Left lung (tissue), 14 donors: ENCODE measurements at places on chromosomes 12 and 14. TPM values are rescaled to one million over a fixed set of nuclear protein-coding genes. Genes with fewer than 3 reads are reported as not detected.

Gene OAS3
- 47.5 TPM for total RNA-seq

Gene SLC5A8
- total RNA-seq = 1.0 TPM

Gene PLEKHD1
- 0.61 TPM for total RNA-seq

Gene WDHD1
- total RNA-seq = 8.6 TPM

Gene ABHD4
- total RNA-seq = 51.0 TPM

DNA sequence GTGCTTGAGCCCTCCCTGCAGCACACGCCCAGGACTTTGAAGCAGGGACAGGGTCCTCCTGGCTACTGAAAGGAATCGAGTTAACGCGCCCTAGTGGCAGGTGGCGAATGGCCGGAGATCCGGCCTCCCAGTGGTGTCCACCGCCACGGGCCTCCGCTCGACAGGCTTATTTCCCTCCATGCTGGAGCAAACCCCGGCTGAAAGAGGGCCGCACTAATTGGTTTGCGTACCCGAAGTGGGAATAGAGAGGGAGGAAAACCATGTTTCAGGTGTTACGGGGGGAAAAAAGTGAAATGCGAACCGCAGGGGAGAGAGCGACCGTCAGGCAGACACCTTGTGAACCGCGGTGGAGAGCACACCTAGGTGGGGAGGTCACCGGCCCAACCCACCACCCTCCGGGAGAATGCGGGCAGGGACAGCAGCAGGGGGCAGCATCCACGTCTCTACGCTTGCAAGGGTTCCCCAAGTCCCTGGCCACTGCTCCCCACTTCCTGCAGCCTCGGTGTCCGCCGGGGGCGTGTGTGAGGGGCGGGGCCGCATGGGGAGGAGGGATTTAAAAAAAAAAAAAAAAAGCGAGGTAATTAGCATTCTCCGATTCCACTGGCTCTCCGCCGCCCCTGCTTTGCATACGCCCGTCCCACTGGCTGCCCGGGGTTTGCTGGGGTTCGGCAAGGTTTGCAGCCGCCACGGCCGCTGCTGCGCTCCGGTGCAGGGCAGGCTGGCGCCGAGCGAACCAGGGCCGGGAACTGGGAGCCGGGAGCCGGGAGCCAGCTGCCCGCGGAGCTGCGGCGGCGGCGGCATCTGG lies 224.6 kb upstream of the CRY1 start:
- DNase-seq = peak; percentile 94

GRCh38 chr12:118140825-118141224 lies 4.9 kb downstream of the PEBP1 start:
- DNase-seq = no peak

GRCh38 chr14:69680297-69680696 lies 68.9 kb downstream of the SUSD6 start:
- DNase-seq = no peak

GRCh38 chr12:15206831-15207389 lies 14.3 kb downstream of the RERG start:
- DNase-seq = no peak

GRCh38 chr14:43362586-43362985 lies 1144.5 kb downstream of the FSCB start:
- no peak for DNase-seq

- no peak for DNase-seq
Measured at GRCh38 chr12:93221841-93222240, 155.9 kb upstream of the NUDT4 start.

GRCh38 chr14:94624537-94625352 lies 12.6 kb downstream of the SERPINA3 start:
- DNase-seq = no peak

DNA sequence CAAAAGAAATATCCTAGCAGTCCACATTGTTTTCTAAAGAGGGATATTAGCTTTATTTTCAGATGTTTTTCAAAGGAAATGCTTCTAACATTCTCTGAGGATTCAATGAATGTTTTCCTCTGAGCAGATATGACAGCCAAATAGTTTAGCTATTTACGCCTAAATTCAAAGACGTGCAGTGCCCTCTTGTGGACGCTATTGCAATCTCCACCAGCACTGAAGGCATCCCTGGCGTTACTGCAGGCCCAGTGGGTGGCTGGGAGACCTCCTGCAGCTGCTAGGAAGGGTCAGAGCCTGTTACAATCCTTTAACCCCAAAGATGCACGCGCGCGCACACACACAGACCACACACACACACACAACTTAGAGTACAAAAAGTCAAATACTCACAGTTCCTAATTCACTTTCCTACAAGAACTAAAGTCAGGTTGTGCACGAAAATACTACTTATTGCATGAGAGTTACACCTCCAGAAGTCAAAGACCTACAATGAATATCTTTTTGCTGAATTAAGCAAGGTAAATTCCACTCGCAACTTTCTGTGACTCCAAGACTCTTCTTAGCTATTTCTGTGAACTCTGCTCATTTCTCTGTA lies 589.3 kb upstream of the TMEM132C start:
- DNase-seq = no peak

DNA sequence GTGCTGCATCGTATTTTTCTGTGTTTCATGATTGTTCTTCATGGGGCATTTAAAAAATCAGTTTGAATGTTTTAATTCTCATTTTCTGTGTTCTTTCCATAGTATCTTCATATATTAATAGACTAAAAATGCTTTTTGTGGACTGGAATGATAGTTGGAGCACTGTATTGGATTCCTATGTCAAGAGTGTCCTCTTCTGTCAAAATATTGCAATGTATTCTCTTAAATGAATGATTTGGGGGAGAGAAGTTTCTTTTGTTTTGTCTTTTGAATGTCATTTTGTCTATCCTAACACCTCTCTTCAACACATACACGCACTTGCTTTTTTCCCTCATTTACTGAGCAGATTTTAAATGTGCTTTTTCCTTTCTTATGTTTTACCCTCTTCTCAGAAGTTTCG lies 4.7 kb upstream of the EIF2S3B start:
- DNase-seq = peak; percentile 5

DNA sequence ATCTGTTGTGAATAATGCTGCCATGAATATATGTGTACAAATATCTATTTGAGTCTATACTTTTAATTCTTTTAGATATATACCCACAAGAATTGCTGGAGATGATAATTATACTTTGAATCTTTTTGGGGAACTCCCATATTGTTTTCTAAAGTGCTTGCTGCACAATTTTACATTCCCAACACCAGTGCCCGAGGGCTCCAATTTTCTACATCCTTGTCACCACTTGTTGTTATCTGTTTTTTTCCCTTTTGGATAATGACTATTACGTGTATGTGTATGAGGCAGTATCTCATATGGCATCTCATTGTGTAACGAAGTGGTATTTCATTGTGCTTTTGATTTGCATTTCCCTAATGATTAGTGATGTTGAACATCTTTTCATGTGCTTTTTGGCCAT lies 127.1 kb downstream of the SUDS3 start:
- no peak for DNase-seq

GRCh38 chr12:115667116-115667515 lies 610.4 kb downstream of the MED13L start:
- DNase-seq = no peak

DNA sequence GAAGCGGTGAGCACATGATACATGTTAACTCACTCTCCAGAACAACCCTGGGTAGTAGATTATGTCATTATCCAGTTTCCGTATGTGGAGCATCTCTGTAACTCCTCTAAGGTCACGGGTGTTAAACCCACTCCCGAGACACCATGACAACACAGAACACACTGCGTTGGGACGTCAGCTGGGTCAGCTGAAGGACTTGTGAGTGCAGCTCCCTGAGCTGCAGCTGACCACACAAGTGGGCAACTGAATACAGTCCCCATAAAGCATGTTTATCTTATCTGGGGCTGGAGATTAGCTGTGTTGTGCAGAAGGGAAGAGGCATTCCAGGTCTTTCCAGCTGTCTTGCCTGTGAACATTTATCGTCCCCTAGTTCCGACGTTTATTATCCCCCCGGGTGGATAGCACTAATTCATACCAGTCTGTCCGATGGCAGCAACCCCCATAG lies 211.5 kb downstream of the CHST11 start:
- DNase-seq = no peak

- DNase-seq = no peak
Measured at GRCh38 chr14:56808383-56809269, 1.7 kb downstream of the OTX2 start.

GRCh38 chr14:61478971-61479473 lies 157.6 kb downstream of the PRKCH start:
- no peak for DNase-seq

DNA sequence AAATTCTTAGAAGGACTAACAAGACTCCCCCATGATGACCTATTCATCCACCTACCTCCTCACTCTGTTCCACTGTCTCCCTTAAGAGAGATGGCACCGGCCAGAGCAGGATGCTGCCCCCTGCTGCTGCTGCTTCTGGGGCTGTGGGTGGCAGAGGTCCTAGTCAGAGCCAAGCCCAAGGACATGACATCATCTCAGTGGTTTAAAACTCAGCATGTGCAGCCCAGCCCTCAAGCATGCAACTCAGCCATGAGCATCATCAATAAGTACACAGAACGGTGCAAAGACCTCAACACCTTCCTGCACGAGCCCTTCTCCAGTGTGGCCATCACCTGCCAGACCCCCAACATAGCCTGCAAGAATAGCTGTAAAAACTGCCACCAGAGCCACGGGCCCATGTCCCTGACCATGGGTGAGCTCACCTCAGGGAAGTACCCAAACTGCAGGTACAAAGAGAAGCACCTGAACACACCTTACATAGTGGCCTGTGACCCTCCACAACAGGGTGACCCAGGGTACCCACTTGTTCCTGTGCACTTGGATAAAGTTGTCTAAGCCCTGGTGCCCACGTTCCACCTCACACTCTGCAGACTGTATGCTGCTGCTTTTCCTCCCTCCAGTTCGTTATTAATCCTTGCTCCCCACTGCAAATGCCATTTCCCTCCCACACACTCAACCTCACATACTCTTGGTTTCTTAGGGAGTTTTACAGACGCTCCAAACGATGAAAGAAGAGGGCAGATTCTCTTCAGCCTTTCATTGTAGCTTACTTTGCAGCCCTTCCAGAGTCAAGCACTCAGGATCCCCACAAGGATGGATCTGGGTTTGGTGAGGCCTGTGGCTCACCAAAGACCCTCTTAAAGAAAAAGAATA lies at the start of gene RNASE8:
Gene RNASE8 (plus strand): TSS at position 20 of the 873 bp plus-strand sequence. CDS start 71 bp downstream, at position 91.
- no peak for DNase-seq

GRCh38 chr12:113184098-113184899 lies 979 bp downstream of the DDX54 start:
- no peak for DNase-seq

DNA sequence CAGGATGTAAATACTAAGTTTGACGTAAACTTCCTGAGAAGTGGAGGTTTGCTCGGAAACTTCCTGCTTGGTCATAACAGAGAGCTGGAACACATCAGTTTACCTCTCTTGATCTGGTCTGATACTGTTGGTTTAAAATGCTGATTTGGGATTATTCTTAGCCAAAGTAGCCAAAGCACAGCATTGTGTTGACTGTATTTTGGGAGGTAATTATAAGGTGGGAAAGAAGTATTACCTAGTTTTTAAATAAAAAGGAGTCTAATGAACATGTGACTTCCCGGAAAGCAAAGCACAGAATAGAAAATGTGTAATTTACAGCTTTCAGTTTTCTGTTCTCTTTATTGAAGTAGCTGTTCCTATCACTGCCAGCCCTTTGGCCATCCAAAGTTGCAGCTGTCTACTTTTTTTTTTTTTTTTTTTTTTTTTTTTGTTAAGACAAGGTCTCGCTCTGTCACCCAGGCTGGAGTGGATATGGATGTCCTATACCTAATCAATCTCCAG lies 52.2 kb upstream of the SRP54 start:
- DNase-seq = no peak

DNA sequence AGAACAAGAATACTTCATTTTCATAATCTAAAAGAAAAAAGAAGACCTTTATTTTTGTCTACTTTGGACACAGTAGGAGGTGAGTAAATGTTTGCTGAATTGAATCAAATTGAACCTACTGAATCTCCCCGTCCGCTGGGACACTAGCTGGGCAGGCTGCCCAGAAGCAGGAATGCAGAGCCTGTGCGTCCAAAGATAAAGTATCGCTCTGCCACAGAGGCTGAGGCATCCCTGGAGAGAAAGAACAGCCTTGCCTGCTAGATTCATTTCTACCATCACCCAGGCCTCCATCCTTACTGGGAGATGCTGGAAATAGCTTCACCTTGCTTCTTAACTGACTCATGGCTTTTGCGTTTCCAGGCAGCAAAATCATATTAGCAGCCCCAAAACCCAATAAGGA lies 64.1 kb upstream of the TSPAN11 start:
- no peak for DNase-seq

DNA sequence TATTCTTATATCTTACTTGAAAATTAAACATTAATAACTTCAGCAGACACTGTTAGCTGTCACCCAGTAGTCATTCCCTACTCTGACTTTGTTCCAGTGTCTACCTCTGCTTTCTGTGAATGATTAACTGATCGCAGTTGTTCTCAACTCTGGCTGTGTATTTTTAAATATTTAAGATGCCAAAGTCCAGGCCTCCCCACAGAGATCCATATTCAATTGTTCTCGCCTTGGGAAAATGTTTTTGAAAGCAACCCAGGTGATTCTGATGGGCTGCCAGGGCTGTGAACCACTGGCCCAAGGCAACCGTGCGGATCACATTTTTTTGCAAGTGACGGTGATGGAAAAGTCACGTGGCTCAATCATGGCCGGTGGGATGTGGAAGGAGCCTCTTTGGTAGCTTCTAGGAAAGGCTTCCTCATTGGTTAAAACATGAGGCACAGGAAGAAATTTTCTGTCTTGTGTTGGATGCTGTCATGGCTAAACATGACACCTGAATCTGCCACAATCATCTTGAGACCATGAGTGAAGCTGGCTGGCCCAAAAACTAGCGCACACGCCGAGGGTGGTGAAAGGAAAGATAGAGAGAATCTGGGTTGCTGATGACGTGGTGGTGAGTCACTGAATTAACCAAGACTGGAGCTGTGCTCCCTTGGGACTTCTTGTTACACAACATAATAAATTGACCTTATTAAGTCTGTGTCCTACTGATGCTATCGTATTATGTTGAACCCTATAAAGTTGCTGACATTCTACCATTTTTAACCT lies 37.2 kb downstream of the RDH12 start:
- DNase-seq = no peak

- DNase-seq = no peak
Measured at GRCh38 chr14:91893007-91893406, 25.7 kb upstream of the TC2N start.

GRCh38 chr12:27524839-27525753 lies 1.1 kb downstream of the PPFIBP1 start:
- DNase-seq = no peak

DNA sequence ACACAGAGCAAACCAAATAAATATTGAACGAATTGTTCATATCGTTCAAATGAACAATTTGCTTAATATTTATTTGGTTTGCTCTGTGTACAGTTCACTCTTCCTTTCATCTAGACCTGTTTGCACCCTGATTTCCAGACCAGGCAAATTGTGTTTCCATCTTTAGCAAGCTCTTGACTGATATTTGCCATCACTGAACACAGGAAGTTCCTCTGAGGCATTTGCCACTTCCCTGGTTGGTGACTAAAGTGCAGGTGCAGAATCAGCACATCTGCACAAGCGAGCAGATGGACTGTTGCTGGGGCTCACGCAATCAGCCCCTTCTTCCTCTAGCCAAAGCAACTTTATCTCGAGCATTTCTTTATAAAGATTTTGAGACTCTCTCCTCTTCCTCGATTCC lies 112.9 kb downstream of the DAAM1 start:
- DNase-seq = no peak
